ENCODE measurements at places on chromosomes 3 and 15.

DNA sequence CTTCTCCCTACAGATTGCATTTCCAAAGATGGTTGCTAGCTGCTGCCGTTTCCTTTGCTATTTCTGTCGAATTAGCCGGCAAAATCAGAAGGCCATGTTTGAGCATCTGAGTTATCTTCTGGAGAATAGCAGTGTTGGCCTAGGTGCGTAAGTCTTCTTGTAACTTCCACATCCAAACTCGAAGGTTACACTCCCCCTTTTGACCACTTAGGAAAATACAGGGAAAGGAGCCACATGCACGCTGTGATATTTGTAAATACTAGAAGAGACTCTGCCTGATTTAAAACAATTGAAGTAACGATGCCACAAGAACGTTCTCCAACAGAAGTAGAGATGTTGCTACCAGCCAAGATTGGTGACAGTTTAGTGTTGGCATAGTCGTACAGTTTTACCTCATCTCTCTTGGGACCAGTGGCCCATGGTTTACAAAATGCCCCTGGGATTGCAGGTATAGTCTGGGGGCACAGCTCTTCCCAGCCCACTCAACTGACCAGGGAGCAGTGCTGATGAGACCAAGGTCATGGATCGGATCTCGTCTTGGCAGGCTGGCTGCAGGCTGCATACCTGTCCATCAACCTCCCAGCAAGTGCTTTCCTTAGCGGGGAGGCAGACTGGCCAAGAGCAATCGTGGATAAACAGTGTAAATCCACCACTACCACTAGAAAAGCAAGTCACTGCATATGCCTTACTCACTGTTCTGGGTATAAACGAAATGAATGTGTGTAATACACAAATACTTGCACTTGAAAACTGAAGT lies 268.4 kb upstream of the CHRM5 start:
- no peak for DNase-seq

DNA sequence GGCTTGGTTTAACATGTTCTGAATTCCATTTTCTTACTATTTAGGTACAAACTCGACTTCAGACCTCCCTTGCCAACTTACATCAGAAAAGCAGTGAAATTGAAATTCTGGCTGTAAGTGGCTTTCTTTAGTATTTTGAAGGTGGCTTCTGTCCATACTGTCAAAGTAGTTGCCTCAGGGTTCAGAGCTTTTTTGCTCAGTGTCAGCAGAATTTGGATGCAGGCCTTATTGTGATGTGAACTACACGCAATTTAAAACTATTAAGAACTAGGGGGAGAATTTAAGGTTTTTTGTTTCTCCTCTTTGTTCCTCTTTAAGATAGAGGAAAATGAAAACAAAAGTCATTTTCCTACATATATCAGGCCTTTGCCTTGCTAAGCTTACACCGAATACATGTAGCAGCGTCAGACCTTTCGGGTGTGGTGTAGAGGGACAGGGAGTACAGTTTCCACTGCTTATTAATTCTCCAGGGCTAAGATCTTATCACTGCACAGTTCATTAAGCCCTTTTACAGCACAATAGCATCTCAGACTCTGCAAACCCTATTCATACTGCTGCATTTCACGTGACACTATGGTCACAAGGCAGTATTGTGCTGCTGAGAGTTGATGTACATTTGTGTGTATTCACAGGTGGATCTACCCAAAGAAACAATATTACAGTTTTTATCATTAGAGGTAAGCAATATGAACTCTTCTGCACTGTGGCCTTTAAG lies 6.7 kb downstream of the SRP14 start:
- no peak for DNase-seq

- no peak for DNase-seq
These were observed 23.1 kb downstream of the STIMATE start for GRCh38 chr3:52874160-52874701.

- no peak for DNase-seq
These were observed 87.1 kb downstream of the RGMA start for GRCh38 chr15:93001881-93002280.

DNA sequence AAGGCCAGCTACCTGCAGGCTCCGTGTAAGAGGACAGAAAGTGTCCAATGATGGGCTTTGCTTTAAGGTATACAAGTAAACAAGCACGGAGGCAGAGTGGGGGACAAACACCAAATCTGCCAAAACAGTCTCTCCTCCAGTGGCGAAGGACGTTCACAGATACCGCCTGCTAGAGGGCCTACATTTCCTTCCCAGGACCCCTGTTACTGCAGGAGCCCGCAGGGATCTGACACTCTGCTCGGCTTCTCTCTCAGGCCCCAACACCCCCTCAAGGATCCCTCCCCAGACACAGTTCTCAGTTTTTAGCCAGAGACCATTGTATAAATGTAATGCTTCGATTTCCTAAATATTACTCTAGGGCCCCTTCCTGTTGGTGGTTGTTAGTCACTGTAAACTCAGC lies 46.0 kb upstream of the VGLL4 start:
- no peak for DNase-seq

DNA sequence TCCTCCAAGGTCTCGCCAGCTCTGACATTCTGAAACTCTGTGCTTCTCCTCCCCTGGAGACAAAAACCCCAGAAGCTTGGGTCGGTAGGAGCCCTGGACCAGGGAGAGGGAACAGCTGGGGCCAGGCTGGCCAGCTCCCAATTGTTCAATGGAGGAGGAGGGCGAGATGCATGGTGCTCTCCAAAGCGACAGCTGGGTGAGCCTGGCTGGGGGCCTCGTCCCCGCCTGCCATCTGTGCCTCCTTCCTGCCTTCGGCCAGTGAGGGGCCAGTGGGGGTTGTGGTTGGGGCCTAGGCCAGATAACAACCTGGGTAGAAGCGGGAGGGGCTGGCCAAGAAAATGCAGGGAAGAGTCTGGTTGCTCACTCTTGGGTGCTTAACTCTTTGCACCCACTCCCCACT lies 79.4 kb downstream of the CORO2B start:
- no peak for DNase-seq

DNA sequence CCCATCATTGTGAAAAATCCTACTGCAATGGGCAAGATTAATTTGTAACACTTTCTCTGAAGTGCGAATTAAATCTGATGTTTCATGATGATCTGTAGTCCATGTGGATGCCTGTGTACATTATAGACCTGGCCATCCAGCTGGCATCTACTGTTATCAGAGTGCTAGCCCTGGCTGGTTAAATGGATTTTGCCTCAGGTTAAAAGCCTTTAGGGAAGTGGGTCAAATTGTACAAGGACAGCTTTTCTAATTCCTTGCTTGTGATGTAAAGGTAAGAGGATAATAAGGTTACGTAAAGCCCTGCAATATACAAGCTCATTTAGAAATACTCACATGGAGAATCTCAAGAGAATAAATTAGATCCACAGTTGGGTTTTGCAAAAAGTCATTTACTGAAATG lies 138.2 kb downstream of the EPHA3 start:
- no peak for DNase-seq

DNA sequence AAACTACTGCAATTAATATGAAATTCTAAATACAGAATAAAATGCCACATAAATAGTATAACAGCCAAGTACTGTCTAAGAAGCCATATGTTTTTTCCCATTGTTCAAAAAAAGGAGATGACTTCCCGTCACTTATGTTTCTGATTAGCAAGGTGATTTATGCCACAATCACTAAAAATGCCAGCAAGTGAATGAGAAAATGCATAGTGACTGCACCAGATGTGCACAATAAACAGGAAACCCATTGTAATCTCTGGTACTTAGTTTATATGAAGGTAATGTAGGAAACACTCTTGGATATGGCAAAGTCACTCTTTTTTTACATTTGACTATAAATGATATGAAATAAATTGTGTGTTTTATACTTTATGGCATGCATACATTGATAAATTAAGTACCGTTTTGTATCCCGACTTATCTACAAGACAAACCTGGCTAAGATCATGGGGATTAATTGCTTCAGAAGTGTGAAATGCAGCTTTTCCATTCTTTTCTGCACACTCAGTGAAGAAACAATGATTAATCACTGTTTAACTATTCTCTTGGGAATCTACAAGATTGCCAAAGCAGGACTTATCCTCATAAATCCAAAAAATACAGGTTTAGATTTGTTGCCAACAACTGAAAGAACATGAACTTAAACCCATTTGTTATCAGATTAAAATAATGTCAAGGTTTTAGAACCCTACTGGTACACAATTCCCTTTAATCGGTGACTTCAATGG lies 164.5 kb downstream of the TBC1D5 start:
- DNase-seq = no peak

DNA sequence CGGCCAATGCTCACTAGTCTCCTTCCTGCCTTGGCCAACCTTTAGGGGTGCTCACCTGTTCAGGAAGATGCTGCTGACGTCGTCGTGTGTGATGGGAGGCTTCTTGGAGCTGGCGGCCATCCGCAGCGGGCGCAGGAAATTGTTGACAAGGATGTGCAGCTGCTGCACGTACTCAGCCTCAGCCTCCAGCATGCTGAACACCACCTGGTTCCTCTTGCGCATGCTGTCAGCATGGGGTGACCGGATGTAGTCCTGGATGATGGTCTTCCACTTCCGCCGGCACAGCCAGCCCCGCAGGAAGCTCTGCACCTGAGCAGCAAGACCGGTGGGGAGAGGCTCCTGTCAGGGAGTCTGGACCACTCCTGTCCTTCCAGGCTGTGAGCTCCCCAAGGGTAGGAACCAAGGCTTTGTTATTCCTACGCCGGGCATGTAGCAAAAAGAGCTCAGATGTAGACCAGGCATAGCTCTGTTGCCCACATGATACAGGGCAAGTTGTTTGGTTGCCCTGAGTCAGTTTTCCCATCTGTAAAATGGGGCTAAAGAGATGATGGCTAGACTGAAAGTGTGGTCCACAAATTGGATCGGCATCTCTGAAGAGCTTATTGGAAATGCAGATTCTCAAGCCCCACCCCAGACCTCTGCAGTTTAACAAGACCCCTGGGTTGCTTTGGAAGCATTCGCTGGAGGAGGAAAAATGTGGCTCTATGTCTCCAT lies 43.7 kb downstream of the RASGRF1 start:
- DNase-seq = no peak

DNA sequence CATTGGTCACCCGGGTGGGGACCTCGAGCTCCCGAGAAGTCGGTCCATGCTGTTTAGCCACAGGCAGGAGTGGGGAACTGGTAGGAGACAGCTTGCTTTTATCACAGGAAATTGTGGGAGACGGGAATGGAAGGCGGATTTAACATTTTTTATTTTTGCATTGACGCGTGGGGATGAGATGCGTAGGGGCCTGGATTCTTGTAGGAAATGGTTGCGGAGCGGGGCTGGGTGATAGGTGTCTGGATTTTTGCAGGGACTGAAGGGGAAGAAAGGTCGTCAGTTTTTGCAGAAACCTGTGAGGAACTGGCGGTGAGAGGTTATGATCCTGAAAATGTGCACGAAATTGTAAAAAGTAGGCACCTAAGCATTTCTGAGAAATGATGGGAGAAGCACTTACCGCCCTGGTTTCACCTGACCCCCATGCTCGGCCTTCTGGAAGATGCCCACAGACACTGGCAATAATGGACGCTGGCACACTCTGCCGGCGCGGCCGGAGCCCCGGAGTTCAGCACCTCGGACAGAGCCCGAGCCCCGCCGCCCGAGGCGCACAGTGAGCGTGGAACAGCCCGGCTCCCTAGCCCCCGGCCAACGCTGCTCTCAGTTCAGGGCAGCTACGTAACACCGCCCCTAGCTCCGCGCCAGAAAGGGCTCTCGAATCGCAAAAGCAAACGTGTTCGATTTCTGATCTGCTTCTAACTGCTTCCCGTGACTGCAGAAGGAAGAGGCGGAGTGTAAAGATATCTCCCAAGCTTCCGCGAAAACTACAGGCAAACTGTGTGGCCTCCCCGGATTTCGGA lies 928 bp downstream of the ANKRD34C start:
- DNase-seq = no peak

DNA sequence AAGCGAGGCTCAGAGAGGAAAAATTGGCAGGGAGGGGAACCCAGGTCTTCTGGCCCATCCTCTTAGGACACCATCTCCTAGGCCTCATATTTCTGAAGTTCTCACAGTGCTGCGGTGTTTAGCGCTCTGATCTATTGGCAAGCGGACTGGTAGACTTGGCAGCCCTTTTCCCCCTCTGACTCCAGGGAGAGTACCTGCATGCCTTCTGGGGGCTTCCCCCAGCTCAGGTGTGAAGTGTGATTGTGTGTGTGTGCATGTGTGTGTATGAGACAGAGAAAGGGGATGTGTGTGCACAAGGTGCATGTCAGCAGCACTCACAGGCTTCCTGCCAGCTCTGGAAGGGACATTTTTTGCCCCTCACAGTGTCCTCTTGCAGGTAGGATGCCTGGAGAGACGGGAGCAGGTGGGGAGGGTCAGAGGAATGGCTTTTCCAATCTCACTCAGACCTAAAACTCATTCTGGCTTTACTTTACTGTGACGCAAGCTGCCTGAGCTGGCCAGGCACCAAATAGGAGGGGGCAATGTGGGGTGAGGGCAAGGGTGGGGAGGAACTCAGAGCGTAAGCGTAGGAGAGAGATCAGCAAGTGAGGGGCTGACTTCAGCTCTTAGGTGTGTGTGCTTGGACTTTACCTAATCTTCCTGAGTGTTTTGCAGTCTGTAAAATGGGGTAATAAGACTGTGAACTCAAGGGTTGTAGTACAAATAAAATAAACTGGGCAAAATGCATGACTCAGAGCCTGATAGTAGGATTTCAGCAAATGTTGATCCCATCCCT lies 4.0 kb upstream of the IL17RE start:
- peak; percentile 59 for DNase-seq

DNA sequence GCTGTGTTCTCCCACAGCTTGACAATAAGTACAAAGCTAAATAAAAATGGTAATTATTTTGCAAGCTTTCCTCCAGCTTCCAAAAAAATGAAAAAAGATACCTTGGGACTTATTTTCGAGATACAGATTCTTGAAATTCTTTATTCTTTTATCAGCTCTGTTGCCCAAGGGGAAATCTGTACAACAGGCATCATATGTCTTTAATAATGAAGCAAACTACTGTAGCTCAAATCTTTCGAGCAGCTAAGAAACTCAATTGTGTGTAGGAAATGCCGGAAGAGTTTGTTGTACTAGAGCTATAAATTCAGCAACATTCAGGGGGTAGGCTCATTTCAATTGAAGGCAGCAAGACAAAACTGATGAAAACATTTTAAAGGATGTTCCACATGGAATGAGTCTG lies 297.7 kb downstream of the GBE1 start:
- DNase-seq = no peak

GRCh38 chr3:124137216-124137615 lies 145.3 kb upstream of the ROPN1 start:
- no peak for DNase-seq

GRCh38 chr3:124810970-124811369 lies 76.2 kb downstream of the ITGB5 start:
- peak; percentile 35 for DNase-seq

GRCh38 chr3:106688464-106688863 lies 688.8 kb upstream of the CCDC54 start:
- no peak for DNase-seq

GRCh38 chr3:157354722-157355121 lies 81.9 kb upstream of the PTX3 start:
- DNase-seq = no peak

GRCh38 chr3:114850898-114851297 lies 296.2 kb downstream of the ZBTB20 start:
- no peak for DNase-seq

DNA sequence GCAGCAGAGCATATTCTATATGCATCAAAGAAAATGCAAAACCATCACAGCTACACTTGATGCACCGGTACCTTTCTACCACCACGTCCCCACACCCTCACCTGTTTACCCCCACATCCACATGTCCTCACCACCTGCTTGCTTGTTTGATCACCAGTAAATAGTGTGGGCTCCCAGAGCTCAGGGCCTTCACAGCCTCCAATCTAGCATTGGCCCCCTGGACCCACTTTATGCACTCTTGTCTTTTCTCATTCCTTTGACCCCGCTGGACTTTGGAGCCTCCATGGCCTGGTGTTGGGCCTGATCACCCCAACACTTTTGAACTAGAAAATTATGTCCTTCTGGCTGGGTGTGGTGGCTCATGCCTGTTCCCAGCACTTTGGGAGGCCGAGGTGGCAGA lies 190.1 kb downstream of the PDE8A start:
- DNase-seq = no peak
